H1 (cell line): ENCODE measurements at places on chromosomes 1 and 21. TPM values are rescaled to one million over a fixed set of nuclear protein-coding genes. Genes with fewer than 3 reads are reported as not detected.

DNA sequence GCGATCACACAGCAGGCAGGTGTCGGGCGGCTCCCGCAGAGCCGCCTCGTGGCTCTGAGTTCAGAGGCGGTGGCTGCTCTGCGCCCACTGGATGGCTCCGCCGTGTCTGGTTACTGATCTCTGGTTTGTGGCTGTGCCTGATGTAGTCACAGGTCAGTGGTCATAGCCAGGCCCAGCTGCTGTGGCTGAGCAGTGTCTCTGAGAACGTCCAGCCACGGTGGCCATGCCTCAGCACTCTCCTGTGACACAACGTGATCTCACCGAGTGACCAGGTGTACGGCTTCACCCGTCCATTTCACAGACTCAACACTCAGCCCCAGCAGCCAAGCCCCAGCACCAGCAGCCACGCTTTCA is 61.2 kb downstream of the KCNN3 start:
- no peak for DNase-seq

The CHIA gene
- not detected in 2 replicates for polyA plus RNA-seq

The PLA2G2D gene
- polyA plus RNA-seq: not detected in 2 replicates

DNA sequence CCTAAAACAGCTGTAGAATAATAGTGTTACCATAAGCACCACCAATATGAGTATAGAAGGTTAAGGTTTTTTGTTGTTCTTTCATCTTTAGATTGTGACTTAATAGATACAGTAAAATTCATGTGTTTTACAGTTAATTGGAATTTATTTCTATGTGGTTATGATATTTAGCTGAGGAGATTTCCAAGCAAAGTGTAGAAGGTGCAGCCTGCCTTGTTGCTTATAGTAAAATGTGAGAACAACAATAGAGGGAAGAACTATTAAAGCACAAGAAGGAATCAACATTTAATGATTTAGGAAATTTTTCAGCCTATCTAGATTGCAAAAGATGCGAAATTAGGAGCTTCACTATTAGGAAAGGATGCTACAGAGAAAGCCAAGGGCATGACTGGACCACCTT is 47.9 kb downstream of the DESI2 start:
- no peak for DNase-seq

The NES gene
- 13.3 and 20.3 TPM in 2 replicates for polyA plus RNA-seq

GRCh38 chr1:30048905-30049304 is 674.5 kb downstream of the MATN1 start:
- no peak for DNase-seq

DNA sequence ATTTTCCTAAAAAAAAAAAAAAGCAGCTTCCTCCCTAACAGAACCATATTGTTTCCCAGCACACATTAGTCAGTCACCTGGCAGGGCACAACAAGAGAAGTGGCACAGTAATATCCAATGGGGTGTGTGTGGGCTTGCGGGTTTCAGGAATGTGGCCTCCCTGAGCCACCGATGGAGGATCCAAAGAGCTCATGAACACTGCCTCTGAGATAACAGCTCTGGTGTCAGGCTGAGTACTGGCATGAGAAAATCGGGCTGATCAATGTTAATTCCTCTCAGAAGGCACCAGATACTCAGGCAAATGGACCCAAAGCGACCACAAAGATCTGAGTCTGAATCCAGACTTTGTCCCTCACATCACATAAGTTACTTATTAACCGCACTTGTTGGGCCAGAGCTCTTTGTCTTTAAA is 2.2 kb upstream of the LYPD8 start:
- no peak for DNase-seq

The FAM177B gene
- 0.06 and 0.11 TPM in 2 replicates for polyA plus RNA-seq

DNA sequence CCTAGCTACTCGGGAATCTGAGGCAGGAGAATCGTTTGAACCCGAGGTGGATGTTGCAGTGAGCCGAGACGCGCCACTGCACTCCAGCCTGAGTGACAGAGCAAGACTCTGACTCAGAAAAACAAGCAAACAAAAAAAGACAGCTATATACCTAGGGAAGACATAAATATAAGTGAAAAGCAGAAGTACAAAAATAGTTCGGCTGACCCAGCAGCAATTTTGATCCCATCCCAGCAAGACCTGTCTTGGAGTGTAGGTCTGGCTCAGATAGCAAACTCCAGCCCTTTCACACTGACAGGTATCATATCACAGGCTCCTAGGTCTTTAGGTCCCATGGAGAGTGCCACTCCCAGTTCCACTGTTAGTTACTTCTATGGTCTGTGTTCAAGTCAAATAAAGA is 14.6 kb downstream of the MTX1 start:
- no peak for DNase-seq

- DNase-seq: no peak
Measured at GRCh38 chr1:104295511-104295910, 545.8 kb downstream of the AMY1C start.
